ENCODE measurements at places on chromosomes 7 and 10.

- DNase-seq: no peak
Observed at GRCh38 chr10:69600761-69601330, 27.6 kb upstream of the NEUROG3 start.

GRCh38 chr10:71331736-71332135 is 12.7 kb downstream of the SLC29A3 start:
- no peak for DNase-seq

GRCh38 chr10:48224296-48224695 is 50.2 kb downstream of the FRMPD2 start:
- DNase-seq: no peak

GRCh38 chr7:80823057-80823456 is 95.8 kb downstream of the SEMA3C start:
- DNase-seq: no peak

DNA sequence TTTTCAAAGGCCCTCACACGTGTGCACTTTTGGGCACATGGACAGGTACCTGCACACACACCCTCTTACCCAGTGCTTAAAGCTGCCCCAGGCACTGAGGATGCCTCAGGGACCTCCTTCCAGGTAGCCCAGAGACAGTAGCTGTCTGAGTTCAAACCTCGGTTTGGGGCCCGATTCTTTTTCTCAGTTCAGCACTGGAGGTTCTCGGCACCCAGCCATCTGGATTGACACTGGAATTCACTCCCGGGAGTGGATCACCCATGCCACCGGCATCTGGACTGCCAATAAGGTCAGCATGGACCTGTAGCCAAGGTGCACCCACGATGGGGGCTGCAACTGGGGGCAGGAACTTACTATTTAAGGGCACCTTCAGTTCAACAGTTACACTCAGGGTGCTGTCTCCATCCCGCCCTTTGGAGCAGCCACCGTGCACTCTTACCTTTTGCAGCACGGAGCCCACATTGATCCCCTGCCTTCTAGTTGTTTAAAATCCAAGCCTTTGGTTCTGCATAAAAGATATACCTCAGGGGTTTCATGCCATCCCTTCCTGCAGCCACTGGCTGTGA is 17.7 kb downstream of the CPA5 start:
- no peak for DNase-seq

GRCh38 chr7:141674702-141675101 is 27.3 kb downstream of the DENND11 start:
- peak; percentile 28 for DNase-seq

DNA sequence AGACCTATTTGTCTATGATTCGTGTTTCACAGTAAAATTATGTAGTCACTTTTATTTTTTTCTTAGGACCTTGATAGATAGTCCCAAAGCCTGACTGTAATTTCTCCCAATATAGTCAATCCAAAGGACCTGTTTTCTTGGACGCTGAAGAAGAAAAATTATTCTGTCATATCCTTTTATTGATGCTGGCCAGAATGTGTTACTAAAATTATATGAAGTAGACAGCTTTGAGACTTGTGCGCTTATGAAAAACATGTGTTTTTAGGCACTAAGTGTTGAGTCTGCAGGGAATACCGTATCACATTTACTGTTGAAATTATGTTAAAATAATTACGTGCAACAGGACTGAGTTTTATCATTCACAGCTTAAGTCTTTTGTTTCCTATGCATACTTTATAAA is 17.9 kb downstream of the TES start:
- no peak for DNase-seq

DNA sequence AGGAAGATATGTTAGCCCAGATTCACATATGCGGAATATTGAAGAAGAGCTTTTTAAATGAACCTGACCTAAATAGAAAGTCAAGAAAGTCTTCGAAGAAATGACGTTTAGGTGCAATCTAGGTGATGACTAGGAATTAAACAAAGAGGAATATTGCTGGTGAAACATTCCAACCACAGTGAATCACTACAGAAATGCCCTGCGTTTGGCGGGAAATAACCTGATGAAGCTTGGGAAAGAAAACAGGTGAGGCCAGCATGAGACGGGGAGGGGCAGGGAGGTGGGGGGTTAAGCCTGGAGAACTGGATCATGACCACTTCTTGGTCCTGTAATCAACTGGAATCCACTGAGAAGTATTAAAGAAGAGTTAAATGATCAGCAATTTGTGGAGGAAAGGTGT is 299.4 kb upstream of the VSTM2A start:
- no peak for DNase-seq

GRCh38 chr10:28841625-28842024 is 164.3 kb downstream of the BAMBI start:
- DNase-seq: no peak

- no peak for DNase-seq
Observed at GRCh38 chr10:129110780-129111179, 356.3 kb upstream of the MGMT start.

All from nucleus accumbens (tissue), 56 donors.